ENCODE measurements at places on chromosomes 4 and X. TPM values are rescaled to one million over a fixed set of nuclear protein-coding genes. Genes with fewer than 3 reads are reported as not detected.
A peak's percentile ranks its signal among the peaks of the same experiment; 100 is the strongest.

DNA sequence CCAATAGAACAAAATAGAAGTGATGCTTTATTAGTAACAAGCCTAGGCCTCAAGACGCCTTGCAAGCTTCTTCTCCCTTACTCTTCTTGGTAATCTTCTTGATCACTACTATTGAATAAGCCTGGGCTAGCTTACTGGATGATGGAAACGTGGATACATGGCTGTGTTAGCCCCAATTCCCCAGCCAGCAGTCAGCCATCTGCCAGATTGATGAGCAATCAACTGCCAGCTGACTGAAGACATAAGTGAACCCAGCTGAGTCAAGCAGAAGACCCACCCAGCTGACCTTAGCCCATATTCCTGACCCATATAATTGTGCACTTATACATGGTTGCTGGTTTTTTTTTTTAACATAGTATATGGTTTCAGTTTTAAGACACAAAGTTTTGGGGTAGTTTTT is 130.4 kb downstream of the DHX15 start:
- DNase-seq, result no peak

DNA sequence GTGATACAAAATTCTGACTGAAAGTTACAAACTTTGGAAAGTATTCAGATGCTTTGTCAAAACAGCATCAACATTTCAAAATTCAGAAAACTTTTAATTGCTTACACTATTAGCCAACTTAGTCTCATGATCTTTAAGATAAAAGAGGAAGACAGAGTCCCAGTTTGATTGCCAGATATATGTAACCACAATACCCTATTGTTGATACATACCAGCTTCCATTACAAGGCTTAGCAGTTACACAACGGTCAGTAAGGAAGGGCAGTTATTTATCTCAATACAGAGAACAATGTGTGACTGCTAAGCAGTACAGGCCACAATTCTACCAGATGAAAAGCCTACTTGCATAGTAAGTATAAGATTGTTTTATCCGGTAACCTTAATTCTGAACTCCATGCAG is 138.4 kb downstream of the SPANXN3 start:
- no peak for DNase-seq

The PRSS12 gene
- 0.12 TPM for total RNA-seq

DNA sequence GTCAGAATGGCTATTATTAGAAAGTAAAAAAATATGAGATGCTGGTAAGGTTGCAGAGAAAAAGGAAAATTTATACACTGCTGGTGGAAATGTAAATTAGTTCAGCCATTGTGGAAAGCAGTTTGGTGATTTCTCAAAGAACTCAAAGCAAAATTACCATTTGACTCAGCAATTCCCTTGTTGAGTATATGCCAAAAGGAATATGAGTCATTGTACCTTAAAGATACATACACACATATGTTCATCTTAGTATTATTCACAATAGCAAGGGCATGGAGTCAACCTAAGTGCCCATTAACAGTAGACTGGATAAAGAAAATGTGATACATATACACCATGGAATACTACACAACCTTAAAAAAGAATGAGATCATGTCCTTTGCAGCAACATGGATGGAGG is 148.2 kb downstream of the COMMD8 start:
- peak; percentile 29 for DNase-seq

DNA sequence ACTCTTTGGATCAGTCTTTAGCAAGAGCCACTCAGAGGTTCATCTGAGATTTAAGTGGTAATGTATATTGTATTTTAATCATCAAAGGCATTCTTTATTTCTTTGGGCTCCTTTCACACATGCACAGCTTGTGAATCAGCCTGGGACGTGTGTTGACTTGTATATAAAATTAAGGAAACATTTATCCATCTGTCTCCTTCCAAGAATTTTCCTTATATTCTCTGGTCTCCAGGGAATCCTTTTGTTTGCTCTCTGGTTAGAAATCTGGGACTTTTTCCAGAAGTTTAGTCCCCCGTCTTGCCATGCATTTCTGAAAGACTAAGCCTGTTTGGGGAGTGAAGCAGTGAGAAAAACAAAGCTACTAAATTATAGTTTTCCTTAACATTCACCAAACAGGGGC is 212.3 kb downstream of the DCAF12L2 start:
- no peak for DNase-seq

- DNase-seq, result no peak
Observed at GRCh38 chr4:36609661-36610060, 328.2 kb downstream of the DTHD1 start.

GRCh38 chrX:115713460-115713859 is 152.5 kb downstream of the PLS3 start:
- DNase-seq, result no peak

DNA sequence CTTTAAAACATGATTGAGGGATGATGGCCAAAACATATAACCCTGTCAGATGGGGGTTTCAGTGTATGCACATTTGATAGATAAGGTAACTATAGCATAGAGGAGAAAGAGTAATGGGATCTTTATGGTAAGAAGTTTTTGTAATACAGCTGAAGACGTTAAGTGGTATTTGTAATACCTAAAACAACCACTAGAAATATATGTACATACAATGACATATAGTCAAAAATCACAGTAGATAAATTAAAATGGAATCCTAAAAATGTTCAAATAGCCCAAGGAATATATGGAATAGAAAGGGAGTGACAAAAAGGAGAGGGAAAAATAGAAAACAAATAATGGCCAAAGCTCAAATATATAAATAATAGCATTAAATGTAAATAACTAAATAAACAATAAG is 371.3 kb upstream of the FSTL5 start:
- DNase-seq, result no peak

GRCh38 chr4:51855270-51855669 is 12.3 kb downstream of the DCUN1D4 start:
- no peak for DNase-seq

GRCh38 chr4:119833611-119834010 is 205.0 kb upstream of the PDE5A start:
- DNase-seq, result no peak

The CYLC1 gene
- not detected for total RNA-seq

DNA sequence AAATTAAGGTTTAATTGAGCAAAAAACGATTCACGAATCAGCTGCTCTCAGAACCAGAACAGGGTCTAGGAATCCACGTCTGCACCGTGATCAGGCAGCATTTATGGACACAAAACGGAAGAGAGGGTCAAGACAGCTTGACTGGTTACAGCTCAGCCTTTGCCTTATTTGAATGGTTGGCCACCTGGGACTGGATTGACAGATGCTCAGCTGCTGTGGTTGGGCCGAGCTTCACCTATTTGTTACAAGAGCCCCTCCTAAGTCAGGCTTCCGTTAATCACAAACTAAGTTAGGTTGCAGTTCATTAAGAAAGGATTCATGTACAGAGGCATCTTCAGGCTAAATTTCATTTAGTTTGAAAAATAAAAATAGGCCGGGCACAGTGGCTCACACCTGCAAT is 50.6 kb upstream of the MAN2B2 start:
- no peak for DNase-seq

GRCh38 chr4:3262208-3263052 is 13.5 kb downstream of the MSANTD1 start:
- DNase-seq, result no peak

- peak; percentile 61 for DNase-seq
Observed at GRCh38 chrX:150704030-150704613, 10.9 kb downstream of the MTMR1 start.

- DNase-seq, result no peak
Observed at GRCh38 chr4:181507180-181507835, 735.9 kb upstream of the TENM3 start.

- DNase-seq, result no peak
Observed at GRCh38 chrX:7891928-7892327, 35.3 kb downstream of the PNPLA4 start.

The GC gene
- not detected for total RNA-seq

The ZNF630 gene
- total RNA-seq, result 3.5 TPM

DNA sequence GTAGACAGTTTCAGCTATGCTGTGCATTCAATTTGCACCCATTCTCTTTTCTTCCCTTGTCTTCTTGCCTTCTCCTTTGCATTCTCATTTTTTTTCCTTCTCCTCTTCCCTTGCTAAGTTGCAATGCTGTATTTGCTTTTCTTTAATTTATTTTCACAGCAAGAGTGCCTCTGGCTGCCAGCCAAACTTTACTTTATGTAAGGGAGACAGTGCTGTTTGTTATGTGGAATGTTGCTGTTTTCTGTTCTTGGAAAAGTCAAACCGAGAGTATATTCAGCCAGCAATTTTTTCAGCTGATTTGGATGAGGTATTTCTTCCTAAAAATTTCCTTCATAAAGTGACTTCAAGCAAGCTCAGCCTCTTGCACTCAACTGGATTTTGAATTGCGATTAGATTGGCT is 1293.4 kb downstream of the ARAP2 start:
- DNase-seq, result no peak

The TSPAN7 gene
- total RNA-seq, result 0.12 TPM

GRCh38 chrX:135421932-135422809 is at the start of gene SMIM10L2A:
TSS of gene SMIM10L2A (plus strand) at chrX:135421944. CDS start at chrX:135422132, 188 bp downstream.
- DNase-seq, result no peak

The CLNK gene
- total RNA-seq, result not detected

DNA sequence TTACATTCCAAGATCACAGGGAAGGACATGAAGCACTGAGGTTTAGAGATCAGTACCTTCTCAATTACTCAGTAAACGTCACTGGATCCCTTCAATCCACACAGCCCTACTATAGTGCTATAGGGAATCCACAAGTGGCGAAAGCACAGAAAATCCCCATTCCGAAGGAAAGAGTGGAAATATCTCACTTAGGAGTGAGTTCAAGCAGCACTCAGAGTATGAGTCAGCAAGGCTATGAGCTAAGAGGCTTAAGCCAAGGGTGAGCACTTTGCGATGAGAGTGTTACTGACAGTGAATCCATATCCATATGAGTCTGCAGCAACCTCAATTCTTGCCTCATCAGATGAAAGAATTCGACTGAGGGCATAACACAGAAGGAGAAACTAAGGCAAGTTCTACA is 165.1 kb downstream of the VSIG4 start:
- peak; percentile 10 for DNase-seq

DNA sequence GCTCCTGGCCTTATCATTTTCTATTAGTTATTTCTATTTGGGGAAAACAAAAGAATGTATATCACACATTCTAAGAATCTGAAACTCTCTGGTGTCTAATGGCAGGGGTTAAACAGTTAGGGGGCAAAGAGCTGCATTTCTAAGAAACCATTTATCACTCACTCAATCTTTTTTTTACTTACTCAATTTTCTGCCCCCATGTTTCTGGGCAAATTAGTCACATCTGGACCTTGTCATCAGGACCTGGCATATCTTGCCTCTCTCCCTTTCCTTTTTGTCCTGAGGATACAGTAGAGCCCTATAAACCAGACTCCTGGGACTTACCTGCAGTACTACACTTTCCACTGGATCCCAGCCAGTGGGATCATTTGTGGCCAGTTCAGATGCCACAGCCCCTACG is 89.1 kb downstream of the ANXA3 start:
- DNase-seq, result no peak

- DNase-seq, result no peak
Observed at GRCh38 chr4:32455231-32455630, 1735.1 kb downstream of the PCDH7 start.

DNA sequence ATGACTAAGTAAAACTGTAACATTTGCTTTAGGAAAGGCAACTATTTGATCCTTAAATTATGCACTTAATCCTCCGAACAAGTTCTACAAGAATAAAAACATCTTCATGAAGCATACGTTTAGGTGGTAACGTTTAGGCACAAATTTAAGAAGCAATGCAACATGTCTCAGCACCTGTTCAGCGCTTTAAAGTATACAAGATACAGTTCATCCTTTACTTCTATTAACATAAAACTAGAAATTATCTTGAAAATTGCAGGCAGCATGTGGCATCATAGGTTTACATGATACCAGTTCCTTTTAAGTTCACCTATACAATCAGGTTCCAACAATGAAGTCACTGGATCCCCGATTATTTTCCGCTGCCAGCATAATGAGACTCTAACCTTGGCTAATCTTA is 1.5 kb downstream of the PLA2G12A start:
- DNase-seq, result no peak

GRCh38 chr4:64738240-64738639 is 329.0 kb upstream of the TECRL start:
- no peak for DNase-seq

GRCh38 chr4:162366146-162366545 is 202.3 kb upstream of the FSTL5 start:
- no peak for DNase-seq

The SMC1A gene
- 29.2 TPM for total RNA-seq

DNA sequence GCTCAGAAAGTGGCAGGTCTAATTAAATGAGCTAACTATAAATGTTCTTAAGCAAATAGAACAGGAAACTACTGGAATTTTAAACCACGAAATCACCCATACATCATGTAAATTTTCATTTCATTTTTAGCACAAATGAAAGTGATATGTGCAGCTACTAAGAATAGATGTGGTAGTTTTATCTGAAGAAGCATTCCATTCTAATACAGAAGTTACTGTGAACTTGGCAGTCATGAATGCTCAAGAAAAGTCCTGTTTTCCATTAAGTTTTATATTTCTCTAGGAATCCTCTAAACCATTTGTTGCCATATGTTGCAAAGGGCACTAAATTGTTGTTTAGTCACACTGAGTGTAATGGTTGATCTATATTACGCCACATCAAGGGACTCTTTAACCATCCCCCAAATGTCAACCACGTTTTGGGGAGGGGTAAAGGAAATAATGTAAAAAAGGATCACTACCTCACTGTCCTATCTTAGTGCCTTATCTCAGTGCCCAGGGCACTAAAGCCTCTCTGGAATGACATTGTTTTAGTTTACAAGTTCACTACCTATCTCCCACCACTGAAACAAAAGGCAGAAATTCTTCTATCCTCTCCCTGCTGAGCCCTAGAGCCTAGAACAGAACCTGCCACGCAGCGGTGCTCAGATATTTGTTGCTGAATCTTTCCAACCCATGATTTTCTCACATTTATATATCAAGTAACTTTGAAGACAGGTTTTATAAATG is 118.0 kb downstream of the SHISA3 start:
- DNase-seq, result no peak

The BCORL1 gene
- total RNA-seq, result 0.49 TPM

DNA sequence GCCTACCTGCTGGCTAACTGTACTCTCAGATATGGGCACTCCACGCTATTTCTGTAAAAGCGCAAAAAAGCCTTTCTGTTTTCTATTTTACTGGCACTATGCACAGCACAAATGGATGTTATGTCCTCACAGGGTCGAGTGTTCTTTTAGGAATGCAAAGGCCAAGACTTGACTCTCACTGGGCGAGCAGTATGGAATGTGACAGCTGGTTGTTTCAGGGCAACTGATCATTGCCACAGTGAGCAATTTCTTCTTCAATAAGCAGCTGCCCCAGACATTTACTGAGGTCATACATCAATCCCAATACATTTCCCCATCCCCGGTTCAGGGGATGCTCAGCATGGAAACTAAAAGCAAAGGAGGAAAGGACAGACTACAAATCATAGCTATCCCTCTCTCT is 58.2 kb downstream of the PDE5A start:
- DNase-seq, result no peak

The OPHN1 gene
- total RNA-seq, result 3.5 TPM

The GLRA2 gene
- total RNA-seq, result not detected

DNA sequence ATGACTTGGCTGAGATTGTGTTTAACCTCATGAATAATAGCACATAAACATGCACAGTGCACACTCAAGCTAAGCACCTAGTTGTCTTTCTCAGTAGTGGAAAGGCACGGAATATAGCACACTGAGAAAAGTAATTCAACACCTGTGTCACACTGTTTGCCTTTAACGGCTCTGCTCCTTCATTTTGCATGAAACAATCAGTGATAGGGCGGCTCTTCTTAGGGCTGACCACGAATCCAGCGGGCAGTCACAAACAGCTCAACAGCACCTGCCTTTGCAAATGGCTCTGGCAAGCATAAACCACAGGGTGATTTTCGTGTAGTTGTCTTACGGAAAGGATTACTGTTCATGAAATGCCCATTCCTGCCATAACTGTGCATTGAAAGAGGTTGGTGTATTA is 954.0 kb upstream of the TENM3 start:
- DNase-seq, result no peak
